ENCODE measurements at places on chromosomes 5 and 9. TPM values are rescaled to one million over a fixed set of nuclear protein-coding genes. Genes with fewer than 3 reads are reported as not detected.

GRCh38 chr9:84736081-84736480 lies 66.6 kb downstream of the NTRK2 start:
- H3K27ac ChIP-seq, result no peak overlapping the region
- no peaks in the 10 kb centered on the region for H3K36me3 ChIP-seq
- no peak overlapping the region for H3K4me3 ChIP-seq

GRCh38 chr9:103617046-103617445 lies 477.1 kb upstream of the SMC2 start:
- H3K36me3 ChIP-seq, result no peaks in the 10 kb centered on the region
- no peak for DNase-seq
- no peak overlapping the region for H3K27ac ChIP-seq
- H3K4me1 ChIP-seq, result no peaks in the 10 kb centered on the region
- H3K4me3 ChIP-seq, result no peak overlapping the region

- H3K4me3 ChIP-seq, result no peak overlapping the region
- no peaks in the 10 kb centered on the region for H3K4me1 ChIP-seq
- DNase-seq, result no peak
- H3K36me3 ChIP-seq, result no peaks in the 10 kb centered on the region
- H3K27me3 ChIP-seq, result no peaks in the 10 kb centered on the region
These were observed 43.8 kb upstream of the FST start for GRCh38 chr5:53436480-53437191.

GRCh38 chr5:74020503-74020902 lies 394.5 kb downstream of the ARHGEF28 start:
- H3K4me1 ChIP-seq, result peaks cover 16% of the 10 kb centered on the region
- DNase-seq, result peak; percentile 92
- no peaks in the 10 kb centered on the region for H3K27me3 ChIP-seq
- no peak overlapping the region for H3K4me3 ChIP-seq
- H3K36me3 ChIP-seq, result no peaks in the 10 kb centered on the region

- no peak for DNase-seq
- H3K36me3 ChIP-seq, result peaks cover 43% of the 10 kb centered on the region
- peaks cover 21% of the 10 kb centered on the region for H3K4me1 ChIP-seq
- H3K4me3 ChIP-seq, result no peak overlapping the region
These were observed 26.9 kb upstream of the LTC4S start for GRCh38 chr5:179766726-179767455.

DNA sequence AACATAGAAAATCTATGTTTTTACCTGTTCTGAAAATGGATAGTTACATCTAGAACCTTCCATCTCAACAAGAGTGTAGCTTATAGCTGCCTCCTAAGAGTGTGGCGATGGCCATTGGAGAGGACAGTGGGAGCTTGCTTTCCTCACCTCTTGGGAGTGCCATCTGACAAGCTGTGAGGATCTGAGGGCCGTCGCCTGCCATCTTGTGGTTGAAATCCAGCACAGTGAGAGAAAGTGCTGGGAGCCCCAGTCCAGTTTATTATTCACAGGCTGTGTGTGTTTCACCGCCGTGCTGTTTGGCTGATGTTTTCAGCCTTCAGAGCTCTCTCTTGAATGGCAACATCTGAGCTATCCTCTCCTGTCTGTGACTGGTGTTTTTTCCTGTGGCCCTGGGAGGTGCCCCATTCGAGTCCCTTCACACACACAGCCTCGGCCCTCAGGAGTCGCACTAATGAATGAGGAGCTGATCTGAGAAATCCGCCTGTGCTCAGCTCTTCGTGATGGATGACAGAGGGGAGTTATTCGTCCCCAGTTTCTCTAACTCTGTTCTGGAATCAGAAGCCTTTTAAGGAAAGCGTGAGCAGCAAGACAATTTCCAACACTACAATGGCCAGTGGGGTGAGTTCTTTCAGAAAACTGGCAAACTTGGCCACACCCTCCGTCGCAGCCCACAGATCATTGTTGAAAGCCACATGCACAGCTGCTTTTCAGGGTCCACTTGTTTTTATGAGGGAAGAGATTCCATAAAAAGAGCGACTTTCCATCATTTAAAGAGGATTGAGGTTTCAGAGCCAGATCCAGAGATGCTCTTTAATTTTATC lies 170.3 kb downstream of the PDZD2 start:
- no peak overlapping the region for H3K27ac ChIP-seq
- H3K36me3 ChIP-seq, result no peaks in the 10 kb centered on the region
- no peak overlapping the region for H3K4me3 ChIP-seq
- peak; percentile 72 for DNase-seq
- H3K4me1 ChIP-seq, result no peaks in the 10 kb centered on the region
- H3K27me3 ChIP-seq, result no peaks in the 10 kb centered on the region

DNA sequence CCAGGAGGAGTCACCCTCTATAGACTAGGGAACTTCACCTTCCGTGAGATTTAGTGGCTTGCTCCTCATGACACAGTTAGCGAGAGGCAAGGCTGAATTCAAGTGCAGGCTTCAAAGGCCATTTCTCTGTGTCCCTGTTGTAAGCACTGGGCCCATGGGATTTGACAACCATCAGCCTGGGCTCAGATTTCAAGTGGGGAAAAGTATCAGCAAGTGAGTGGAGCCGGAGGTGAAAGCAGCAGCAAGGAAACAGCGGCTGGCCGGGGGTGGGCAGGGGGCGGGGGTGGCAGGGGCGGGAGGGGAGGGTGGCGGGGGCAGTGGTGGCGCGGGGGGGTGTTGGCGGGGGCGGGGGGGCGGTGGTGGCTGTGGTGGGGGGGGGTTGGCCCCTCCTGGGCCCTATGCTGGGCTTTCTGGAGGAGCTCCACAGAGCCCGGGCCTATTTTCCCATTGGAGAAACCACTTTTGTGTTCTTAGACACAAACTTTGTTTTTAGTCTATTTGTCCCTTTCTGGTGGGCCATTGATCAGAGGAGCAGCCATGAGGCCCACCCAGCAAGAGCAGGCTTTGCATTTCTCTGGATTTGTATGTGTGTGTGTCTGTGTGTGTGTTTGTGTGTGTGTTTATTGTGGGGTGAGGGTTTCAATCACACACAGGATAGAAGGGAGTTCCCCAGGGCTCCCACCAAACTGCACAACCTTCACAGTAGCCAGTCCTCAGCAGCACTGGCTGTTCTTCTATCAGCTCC lies 165.4 kb upstream of the RAI14 start:
- no peaks in the 10 kb centered on the region for H3K36me3 ChIP-seq
- peak; percentile 45 for DNase-seq
- H3K27me3 ChIP-seq, result no peaks in the 10 kb centered on the region
- H3K4me1 ChIP-seq, result peaks cover 18% of the 10 kb centered on the region
- no peak overlapping the region for H3K27ac ChIP-seq
- no peak overlapping the region for H3K4me3 ChIP-seq

GRCh38 chr9:35107297-35108290 lies 4.7 kb upstream of the STOML2 start:
- no peak overlapping the region for H3K4me3 ChIP-seq
- H3K4me1 ChIP-seq, result peaks cover 26% of the 10 kb centered on the region
- H3K27ac ChIP-seq, result no peak overlapping the region
- no peaks in the 10 kb centered on the region for H3K27me3 ChIP-seq
- DNase-seq, result no peak

DNA sequence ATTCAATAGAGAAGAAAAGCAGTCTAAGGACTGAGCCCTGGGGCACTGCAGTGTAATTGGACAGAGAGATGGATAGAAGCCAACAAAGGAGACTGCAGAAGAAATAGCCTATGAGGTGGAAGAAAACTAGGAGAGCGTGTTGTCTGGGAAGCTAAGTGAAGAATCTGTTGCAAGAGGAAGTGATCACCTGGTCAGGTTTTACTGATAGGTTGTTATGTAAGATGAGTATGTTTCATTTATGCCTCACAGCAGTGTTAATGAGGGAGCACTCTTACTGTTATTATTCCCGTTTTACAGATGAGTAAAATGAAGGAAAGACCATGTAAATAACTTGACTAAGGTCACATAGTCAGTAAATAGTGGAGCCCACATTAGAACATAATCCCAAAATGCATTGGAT lies 80.0 kb upstream of the GRHPR start:
- no peaks in the 10 kb centered on the region for H3K27me3 ChIP-seq
- no peaks in the 10 kb centered on the region for H3K4me1 ChIP-seq
- no peaks in the 10 kb centered on the region for H3K36me3 ChIP-seq

GRCh38 chr9:7844242-7844641 lies 44.7 kb upstream of the DMAC1 start:
- no peaks in the 10 kb centered on the region for H3K27me3 ChIP-seq
- no peaks in the 10 kb centered on the region for H3K36me3 ChIP-seq
- no peak overlapping the region for H3K4me3 ChIP-seq
- no peaks in the 10 kb centered on the region for H3K4me1 ChIP-seq

- no peaks in the 10 kb centered on the region for H3K4me1 ChIP-seq
- H3K27me3 ChIP-seq, result no peaks in the 10 kb centered on the region
- no peak for DNase-seq
- H3K4me3 ChIP-seq, result no peak overlapping the region
- H3K27ac ChIP-seq, result peak overlapping the region; percentile 6
These were observed 335.8 kb upstream of the DAB2 start for GRCh38 chr5:39760385-39761198.

- H3K27me3 ChIP-seq, result no peaks in the 10 kb centered on the region
- no peaks in the 10 kb centered on the region for H3K4me1 ChIP-seq
- H3K36me3 ChIP-seq, result no peaks in the 10 kb centered on the region
- peak; percentile 51 for DNase-seq
- no peak overlapping the region for H3K27ac ChIP-seq
These were observed 51.5 kb downstream of the CEP120 start for GRCh38 chr5:123371575-123372179.

DNA sequence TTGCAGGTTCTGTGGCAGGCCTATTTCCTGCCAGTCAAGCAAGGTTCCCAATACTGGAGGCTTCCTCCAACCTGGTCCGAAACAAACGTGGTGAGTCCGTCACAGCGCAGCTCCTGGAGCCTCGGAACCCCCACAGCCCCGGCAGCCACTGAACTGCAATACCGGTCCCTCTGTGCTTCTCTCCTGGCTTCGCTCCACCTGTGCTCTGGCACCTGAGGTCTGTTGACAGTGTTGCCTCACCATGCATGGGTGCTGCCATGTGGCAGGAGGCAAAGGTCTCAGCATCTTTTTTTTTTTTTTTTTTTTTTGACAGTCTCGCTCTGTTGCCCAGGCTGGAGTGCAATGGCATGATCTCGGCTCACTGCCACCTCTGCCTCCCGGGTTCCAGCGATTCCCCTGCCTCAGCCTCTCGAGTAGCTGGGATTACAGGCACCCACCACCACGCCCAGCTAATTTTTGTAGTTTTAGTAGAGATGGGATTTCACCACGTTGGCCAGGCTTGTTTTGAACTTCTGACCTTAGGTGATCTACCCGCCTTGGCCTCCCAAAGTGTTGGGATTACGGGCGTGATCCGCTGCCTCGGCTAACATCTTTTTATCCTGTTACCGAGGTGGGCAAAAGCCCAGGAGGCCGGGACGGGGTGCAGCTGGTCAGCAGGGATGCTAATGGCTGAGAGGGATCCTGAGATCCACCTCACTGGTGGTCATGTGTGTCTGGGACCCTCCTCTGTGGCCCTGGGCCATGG lies 57.1 kb upstream of the RNU6ATAC start:
- H3K27me3 ChIP-seq, result no peaks in the 10 kb centered on the region
- H3K36me3 ChIP-seq, result no peaks in the 10 kb centered on the region
- no peak overlapping the region for H3K4me3 ChIP-seq
- no peak overlapping the region for H3K27ac ChIP-seq
- H3K4me1 ChIP-seq, result peaks cover 16% of the 10 kb centered on the region

- no peak for DNase-seq
- no peaks in the 10 kb centered on the region for H3K36me3 ChIP-seq
- no peak overlapping the region for H3K4me3 ChIP-seq
- no peaks in the 10 kb centered on the region for H3K27me3 ChIP-seq
- no peak overlapping the region for H3K27ac ChIP-seq
These were observed 197.1 kb downstream of the NR3C1 start for GRCh38 chr5:143206196-143207053.

DNA sequence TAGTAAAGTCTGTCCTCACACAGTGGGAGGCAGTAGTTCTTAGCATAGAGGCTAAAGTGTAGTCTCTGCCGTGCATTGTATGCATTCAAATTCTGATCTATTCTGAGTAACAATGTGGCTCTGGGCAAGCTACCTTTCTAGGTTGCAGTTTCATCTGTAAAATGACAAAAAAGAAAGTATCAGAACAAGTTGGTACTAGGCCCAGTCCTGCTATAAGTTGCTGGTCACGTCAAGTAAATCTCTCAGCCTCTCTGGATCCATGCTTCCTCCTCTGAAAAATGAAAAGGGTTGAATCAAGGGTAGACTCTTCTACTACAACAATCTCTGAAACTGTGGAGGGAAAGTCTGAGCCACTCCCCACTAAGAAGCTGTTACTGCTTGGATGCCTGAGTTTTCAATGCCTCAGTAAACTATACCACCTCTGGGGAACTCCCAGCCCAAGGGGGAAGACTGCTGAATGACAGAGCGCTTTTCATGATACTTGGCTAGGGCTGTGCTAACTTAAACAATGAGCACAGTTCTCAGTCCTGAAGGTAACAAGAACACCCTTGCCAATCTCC lies 34.5 kb upstream of the SPARC start:
- H3K27me3 ChIP-seq, result no peaks in the 10 kb centered on the region
- no peak for DNase-seq
- H3K4me1 ChIP-seq, result no peaks in the 10 kb centered on the region
- H3K27ac ChIP-seq, result no peak overlapping the region
- no peak overlapping the region for H3K4me3 ChIP-seq
- H3K36me3 ChIP-seq, result no peaks in the 10 kb centered on the region

DNA sequence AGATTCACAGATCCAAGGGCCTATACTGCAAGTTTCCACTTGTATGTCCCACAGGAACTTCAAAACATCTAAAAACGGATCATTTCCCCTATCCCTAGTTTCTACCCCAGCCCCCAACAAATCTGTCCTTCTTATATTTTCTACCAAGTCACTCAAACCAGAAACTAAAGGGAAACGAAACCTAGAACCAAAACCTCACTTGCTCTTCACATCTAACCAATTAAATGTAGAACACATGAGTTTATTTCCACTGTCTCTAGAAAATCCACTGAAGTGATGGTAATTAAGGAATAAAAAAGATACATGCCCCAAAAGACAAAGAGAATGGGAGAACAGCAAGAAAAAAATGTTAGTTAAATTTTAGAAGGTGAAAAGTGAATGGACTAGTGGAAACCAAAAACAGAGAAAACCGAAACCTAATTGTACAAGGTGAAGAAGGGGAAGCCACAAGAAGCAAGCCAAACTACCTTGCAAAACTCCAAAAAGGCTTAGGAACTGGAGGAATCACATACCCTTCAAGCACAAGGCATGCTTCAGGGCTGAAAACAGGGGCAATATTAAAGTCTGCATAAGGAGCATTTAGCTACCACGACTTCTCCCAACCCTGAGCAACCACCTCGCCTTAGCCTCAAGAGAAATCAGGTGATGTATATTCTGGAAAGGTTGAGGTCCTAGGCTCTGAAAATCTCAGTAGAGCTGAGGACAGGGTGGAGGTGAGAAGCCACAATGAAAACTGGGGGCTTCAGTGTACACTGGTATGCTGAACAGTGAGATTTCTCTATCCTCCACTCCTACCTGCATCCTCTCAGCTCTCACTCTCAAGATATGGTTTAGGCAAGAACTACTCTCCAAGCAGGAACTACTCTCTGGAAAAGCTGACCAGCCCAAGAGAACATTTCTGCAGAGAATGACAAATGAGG lies 11.1 kb downstream of the SMU1 start:
- no peak for DNase-seq
- peaks cover 43% of the 10 kb centered on the region for H3K36me3 ChIP-seq
- no peak overlapping the region for H3K4me3 ChIP-seq
- H3K4me1 ChIP-seq, result peaks cover 3% of the 10 kb centered on the region
- no peak overlapping the region for H3K27ac ChIP-seq

Gene SNX2
- total RNA-seq, result 122 TPM

Gene GNE
- 24.3 TPM for total RNA-seq

Gene COX7C
- 683 TPM for total RNA-seq

Gene CTSV
- 3.4 TPM for total RNA-seq

Gene ADAMTSL1
- total RNA-seq, result 5.3 TPM

Gene C9
- total RNA-seq, result not detected

Gene ANKRA2
- 81.0 TPM for total RNA-seq

Gene KIF3A
- total RNA-seq, result 12.2 TPM

Gene DAB2IP
- 29.3 TPM for total RNA-seq

Measured in thyroid gland (tissue), 4 donors.